ENCODE measurements at places on chromosomes 5 and 9.

DNA sequence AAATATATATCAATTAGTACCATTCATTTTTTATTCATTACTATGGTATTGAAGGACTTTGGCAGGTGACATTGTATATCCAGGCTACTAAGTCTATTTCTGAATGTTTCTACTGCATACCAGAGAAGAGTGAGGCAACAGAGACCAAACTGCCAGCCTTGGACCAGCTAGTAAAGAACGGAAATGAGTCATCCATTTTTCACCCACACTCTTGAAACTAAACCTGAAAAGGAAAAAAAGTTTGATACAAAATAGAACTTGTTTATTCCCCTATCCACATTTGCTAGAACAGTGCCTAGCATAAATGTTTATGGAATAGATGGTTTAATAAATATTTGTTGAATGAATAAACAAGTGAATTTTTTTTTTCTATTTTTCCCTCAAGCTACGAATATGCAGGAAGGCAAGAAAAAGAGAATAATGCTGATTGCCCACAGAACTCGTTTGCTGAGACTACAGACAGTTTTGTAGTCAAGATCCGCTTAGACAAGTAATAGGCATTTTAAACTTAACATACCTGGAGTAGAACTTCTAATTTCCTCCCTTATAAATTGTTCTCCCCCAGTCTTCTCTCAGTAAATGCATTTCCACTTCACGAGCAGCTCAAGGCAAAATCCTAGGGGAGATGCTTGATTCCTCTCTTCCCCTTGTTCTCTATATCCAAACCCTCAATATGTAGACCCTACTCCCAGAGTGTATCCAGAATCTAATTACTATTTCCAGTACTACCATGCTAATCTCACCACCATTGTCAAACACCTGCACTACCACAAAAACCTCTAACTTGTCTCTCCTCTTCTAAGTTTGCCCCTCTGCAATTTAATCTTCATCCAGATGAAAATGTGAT lies 146.2 kb upstream of the RASA1 start:
- DNase-seq, result peak; percentile 9

GRCh38 chr9:74948937-74949336 lies 3.8 kb downstream of the C9orf40 start:
- no peak for DNase-seq

DNA sequence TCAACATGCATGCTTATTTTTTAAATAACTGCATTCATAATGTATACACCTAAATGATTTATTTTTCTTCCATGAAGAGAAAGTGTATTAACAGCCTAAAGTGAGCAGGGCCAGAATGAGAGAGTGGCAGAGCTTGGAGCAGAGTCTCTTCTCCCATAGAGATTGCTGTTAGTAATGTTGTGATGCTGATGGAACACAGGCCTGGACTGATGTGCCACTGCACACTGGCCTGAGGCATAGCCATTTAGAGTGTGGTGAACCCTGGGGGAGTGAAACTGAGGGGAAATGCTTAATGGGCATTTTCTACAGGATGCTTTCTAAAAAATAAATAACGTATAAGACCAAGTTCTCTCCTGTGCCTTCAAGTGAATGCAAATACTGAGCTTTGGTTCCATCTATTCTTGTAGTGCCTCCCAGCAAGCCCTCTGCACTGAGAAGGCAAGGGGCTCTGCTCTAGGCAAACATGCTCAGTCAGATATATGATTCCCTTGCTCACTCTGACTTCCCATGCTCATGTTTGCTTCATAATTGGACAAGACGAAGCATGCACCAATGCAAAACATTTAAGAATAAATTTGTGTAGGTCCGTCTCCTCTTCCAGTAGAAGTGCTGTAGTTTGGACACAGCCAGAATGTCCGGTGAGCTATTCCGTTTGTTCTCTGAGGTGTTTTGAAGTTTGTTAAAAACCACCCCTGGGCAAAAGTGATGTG lies 185.7 kb downstream of the PBX3 start:
- no peak for DNase-seq

- DNase-seq, result no peak
Measured at GRCh38 chr5:113209498-113209897, 225.3 kb downstream of the TSSK1B start.

- DNase-seq, result no peak
Measured at GRCh38 chr9:131824953-131825495, 85.1 kb upstream of the RAPGEF1 start.

- no peak for DNase-seq
Measured at GRCh38 chr5:3175416-3175815, 420.2 kb upstream of the IRX1 start.

DNA sequence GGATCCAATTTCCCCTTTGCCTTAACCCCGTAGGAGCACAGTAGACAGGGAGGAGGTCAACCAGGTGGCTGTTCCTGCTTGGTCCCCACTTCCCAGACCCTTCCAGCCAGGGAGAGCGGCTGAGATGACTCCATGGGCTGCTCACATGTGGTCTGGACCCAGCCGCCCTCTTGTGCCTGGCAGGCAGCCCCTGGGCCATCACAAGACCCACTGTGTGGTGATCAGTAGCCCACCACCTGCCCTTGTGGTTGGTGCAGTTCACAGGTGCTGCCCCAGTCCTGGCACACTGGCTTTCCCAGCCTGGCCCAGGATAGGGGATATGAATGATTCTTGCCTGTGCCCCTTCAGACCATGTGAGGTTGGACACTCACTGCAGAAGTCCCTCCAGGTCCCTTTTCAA lies 1556.7 kb downstream of the FOXD4L5 start:
- DNase-seq, result no peak

DNA sequence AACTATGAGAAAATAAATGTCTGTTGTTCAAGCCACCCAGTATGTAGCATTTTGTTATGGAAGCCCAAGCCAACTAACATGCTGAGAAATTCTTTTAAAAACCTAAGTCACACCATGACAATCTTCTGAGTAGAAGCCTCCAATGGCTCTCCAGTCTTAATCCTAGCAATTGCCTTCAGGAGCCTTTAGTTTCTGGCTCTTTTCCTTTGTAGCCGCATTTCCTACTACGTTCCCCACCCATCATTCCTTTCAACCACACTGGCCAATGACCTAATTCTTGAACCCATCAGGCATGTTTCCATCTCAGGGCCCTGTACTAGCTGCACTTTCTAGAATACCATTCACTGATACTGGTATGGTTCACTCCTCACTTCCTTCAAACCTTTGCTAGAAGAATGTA lies 2.1 kb upstream of the MRPS30 start:
- DNase-seq, result no peak

- no peak for DNase-seq
Measured at GRCh38 chr5:73499187-73499586, 945 bp downstream of the BTF3 start.

DNA sequence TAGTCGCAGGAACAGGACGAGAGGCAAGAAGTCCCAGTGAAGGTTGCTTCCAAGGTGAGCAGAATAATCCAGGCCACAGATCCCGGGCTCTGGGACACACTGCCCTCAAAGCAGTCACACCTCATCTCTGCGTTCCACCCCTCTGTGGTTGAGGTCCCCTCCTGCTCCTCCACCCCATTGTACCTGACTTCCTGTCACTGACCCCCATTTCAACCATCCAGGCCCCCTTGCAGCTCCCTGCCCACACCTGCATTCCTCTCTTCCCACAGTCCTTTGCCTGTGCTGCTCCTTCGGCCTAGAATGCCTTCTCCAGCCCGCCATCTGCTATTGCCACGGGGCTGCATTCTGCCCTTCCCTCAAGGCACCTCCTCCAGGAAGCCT lies 73.5 kb downstream of the PAX5 start:
- DNase-seq, result no peak

DNA sequence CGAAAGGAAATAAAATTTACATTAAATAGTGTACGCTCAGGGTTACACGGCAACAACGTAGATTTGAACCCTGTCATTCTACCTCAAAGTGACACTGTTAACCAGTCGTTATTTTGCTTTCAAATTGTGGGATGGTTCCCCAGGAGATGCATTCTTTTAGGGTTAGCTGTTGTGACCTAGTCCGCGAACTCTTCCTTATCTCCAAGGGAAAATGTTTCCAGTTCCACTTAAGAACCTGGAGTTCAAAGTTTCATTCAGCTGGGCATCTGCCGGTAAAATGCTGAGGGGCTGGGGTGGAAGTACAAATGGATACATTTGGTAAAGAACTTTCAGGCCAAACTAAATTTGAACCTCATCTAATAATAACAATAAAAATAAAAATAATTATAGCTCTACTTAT lies 264.6 kb downstream of the NR3C1 start:
- no peak for DNase-seq

GRCh38 chr9:125505988-125506438 lies 201.0 kb downstream of the MAPKAP1 start:
- peak; percentile 26 for DNase-seq

- no peak for DNase-seq
Measured at GRCh38 chr5:107602896-107603295, 67.8 kb downstream of the EFNA5 start.

- DNase-seq, result no peak
Measured at GRCh38 chr5:53871050-53871449, 310.6 kb downstream of the NDUFS4 start.

GRCh38 chr9:93245437-93245970 lies 61.6 kb downstream of the WNK2 start:
- no peak for DNase-seq

DNA sequence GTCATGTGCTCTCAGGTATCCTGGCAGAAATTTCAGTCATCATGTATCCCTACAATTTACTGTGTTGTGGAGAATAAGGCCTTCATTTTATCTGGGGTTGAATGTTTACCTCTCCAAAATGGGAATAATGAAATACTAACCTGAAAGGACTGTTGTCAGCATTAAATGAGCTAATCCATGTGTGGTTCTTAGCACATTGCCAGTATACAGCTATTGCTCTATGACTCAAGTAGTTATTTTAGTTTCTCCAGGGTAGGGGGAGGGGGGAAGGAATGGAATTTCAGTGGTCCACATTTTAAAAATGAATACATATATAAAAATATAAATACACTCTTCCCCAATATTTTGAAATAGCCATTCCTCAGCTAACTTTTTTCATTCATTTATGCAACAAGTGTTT lies 3.5 kb downstream of the PAM start:
- no peak for DNase-seq

DNA sequence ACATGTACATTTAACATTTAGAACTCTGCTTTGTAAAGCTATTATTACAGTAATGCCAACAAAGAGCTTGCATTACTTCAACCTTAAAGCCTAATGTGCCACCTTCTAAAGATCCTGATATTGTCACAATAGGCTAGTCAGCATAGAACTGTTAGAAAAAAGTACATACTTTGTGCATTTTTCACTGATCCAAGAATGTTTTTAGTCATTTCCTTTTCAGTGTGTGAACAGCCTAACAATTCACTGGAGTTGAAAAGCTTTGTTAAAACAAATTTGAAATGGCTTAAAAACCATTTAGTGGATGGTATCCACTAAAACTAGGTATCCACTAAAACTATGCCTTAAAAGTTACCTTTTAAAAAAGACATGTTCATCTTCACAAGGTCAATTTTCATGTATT lies 4.5 kb downstream of the RPS6 start:
- DNase-seq, result no peak

DNA sequence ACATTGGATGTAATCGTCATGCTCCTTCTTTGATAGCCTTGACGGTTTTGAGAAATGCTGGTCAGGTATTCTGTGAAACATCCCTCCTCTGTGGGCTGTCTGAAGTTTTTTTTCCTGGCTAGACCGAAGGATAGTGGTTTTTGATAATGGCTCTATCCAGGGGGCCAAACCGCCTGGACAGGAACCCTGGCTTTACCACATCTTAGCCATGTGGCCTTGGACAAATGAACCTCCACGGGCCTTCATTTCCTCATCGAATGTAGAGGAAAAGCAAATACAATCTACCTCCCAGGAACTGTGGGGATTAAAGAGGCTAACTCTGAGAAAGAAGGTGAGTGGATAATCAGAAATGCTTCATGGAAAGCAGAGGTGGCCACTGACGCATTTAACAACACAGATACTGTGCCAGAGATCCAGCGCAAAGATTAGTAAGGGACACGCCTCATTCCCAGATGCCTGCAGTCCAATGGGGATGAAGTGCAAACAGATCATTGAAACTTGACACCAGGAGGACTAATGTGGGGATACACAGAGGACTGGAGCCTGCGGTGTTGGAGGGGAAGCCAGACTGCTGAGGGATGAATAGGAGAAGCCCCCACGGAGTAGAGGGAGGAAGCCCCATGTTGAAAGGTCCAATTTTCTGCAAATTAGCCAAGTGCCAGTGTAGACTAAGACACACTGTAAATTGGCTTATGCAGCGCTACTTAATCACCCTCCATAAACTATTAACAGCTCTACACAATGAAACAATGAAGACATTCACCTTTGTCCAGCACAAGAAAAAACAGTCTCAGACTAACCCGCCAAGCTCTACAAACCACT lies 41.6 kb downstream of the MYO10 start:
- no peak for DNase-seq

- DNase-seq, result peak; percentile 46
Measured at GRCh38 chr5:138645778-138646575, 70.8 kb upstream of the HSPA9 start.

DNA sequence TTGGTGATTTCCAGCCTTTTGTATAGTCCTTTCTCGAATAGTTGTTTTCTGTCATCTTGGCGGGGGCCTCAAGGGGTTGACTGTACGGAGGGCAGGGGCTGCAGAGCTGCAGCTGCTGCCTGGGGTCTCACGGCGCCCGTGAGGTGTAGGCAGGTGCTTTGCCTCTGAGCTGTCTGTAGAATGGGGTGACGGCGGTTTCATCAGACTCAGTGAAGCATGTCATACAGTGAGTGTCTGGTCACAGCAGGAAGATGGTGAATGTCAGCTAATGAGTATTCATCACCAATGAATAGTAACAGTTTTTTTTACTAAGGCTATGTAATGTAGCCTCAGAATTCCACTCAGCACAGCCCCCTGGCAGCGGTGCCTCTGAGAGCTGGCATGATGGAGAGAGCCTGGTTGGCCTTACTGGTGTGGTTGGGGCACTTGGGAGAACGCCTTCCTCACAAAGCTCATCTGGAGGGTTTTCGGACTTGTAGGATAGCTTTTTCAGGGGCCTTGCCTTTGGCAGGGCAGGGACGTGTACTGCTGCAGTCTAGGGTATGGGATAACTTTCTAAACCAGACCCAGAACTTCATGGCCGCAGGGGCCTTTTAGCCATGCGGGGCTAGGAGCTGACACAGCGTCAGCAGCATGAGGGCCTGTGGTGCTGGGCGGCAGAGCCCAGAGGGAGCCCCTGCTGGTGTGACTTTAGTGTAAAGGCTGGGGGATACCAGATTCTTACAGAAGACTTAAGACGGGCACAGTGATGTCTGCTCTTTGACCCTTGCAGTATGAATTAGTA lies 15.0 kb downstream of the TENT4A start:
- no peak for DNase-seq

GRCh38 chr5:931570-932145 lies 39.0 kb downstream of the TRIP13 start:
- no peak for DNase-seq
